ENCODE measurements at places on chromosomes 16 and 17.
A peak's percentile ranks its signal among the peaks of the same experiment; 100 is the strongest.

DNA sequence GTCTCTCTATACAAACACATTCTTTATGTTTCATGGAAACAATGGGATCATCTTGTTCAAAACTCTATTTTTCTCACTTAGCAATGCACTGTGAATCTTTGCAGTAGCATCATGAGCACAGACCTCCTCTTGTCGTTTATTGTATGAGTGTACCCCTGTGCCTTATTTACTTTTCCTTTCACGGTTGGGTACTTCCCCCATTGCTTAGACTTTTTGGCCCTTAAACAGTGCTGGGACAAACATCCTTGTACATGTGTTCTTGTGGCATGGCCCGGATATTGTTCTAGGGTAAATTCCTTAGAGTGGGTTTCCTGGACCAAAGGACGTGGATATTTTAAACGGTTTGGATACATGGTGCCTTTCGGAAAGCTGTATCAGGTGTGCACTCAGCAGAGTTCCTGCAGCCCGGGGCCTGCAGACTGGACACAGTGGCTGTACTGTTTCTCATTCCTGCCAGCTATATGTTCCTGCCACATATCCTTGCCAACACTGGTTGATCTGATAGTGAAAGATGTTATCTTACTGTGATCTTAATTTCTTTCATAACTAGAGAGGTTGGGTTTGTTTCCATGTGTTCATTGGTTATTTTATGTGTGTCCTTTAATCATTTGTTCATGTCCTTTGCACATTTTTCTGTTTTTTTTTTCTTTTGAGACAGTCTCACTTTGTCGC, 111.1 kb downstream of the OR1D5 start:
- DNase-seq = no peak

GRCh38 chr16:81693744-81694303, 85.3 kb upstream of the PLCG2 start:
- no peak for DNase-seq

DNA sequence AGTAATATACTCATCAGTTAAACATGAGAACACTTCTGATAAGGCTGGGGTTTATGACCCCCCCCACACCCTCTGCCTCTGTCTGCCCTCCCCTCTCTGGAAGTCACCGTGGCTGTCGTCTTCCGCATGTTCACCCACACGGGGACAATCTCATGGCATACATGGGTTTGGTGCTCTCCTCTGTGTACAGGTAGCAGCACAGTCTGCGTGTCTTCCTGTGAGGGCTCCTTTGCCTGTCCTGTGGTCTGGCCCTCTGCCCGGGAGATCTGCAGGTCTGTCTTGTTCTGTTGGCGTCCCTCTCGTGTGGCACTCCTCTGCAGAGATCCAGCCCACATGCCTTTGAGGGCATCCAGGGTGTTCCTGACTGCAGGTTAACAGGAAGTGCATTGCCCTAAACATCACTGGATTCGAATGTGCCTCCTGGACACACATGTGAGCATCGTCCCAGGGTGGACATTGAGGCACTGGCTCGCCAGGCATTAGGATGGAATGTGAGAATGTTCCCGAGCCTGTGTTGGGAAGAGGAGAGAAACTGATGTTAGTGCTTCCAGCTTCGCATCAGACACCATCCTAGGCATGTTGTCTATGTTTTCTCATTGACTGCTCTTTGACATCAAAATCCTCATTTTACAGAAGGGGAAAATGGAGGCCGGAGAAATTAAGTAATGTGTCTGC, 54.5 kb downstream of the NKD1 start:
- peak; percentile 34 for DNase-seq

DNA sequence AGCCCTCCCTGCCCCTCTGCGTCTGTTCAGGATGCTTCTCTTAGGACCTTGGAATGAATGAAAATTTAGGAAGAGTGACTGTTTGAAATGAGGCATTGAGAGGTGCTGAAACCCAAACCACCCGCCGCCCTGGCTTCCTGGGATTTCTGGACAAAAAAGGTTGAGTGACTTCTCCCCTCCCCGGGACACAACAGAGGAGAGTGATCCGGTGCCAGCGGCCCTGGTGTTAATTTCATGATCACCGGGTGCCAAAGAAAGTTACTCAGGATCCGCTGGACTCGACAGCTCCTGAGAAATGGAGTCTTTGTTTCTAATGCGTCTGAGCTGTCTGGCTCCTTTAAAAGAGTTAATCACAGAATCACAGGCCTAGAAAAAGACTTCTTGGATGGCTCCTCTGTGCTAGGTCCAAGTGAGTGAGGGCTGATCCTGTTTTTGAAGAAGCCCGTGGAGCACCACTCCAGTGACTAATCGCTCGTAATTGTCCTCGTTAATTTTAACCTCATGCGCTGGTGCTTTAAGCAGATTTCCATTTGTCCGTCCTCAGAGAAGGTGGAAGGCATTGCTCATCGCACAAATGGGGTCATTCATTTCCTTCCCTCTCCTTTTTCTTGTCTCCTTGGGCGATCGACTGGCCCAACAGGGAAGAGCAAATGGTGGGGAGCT, 144.4 kb upstream of the ZFHX3 start:
- no peak for DNase-seq

- no peak for DNase-seq
These were observed 24.1 kb downstream of the SEC14L5 start for GRCh38 chr16:4982056-4982867.

GRCh38 chr16:77331802-77332586, 102.8 kb downstream of the ADAMTS18 start:
- no peak for DNase-seq

DNA sequence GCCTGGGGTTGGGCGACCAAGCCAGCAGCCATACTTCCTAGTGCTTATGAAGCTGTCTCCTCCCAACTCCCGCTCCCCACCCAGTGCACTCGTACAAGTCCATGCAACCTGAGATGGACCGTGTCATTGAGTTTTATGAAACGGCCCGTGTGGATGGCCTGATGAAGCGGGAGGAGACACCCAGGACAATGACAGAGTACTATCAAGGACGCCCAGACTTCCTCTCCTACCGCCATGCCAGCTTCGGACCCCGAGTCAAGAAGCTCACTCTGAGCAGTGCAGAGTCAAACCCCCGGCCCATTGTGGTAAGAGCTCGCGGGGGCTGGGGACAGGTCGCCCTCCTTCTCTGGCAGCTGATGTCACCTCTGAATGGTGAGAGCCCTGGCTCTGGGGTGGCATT, 11.0 kb upstream of the KATNB1 start:
- no peak for DNase-seq

DNA sequence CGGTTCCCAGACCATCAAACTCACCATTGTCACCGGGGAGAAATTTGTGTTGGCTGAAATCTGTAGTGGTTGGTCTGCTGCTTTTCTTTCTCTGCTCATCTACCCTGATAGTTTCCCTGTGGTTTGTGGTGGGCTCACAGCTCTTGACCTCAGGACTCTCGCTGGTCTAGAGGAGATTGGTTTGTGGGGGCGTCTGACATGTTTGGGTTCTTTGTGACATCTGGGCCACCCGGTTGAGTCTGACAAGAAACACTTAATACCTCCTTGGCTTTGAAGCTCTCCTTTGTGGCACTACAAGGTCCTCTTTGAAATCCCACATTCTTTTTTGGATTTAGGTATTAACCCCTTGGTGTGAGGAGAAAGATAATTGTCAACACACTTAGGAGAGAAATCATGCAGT, 662.0 kb downstream of the WWOX start:
- DNase-seq = no peak

DNA sequence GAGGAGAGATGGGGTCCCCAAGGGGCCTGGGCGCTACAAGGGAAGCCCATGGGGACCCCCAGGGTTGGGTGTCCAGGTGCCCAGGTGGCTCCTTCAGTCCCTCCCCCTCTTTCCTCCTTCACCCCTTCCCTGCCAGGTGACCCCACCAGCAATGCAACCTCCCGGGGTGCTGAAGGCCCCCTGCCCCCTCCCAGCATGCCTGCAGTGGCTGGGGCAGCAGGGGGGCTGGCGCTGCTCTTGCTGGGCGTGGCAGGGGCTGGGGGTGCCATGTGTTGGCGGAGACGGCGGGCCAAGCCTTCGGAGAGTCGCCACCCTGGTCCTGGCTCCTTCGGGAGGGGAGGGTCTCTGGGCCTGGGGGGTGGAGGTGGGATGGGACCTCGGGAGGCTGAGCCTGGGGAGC, 4.0 kb downstream of the EFNB3 start:
- no peak for DNase-seq

GRCh38 chr16:88861359-88861758, 4.4 kb downstream of the TRAPPC2L start:
- no peak for DNase-seq

- no peak for DNase-seq
These were observed 40.9 kb downstream of the DHRS7C start for GRCh38 chr17:9750524-9750923.

DNA sequence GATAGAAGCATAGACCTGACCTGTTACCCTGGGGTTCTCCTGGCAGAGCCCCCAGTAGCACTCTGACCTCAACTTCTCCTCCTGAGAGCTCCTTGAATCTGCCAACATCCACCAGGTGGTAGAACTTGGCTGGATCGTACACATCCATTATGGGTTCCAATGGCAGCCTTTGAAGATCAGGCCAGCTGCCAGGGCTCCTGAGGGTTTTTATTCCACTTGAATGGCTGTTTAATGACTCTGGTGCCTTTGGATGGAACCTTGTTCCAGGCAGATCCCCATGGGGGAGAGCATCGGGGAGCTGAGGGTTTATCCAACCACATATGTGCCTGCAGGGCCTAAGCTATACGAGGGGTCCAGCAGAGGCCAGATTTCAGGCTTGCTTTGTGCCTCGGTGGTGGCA, 47.1 kb upstream of the CLEC19A start:
- DNase-seq = no peak

DNA sequence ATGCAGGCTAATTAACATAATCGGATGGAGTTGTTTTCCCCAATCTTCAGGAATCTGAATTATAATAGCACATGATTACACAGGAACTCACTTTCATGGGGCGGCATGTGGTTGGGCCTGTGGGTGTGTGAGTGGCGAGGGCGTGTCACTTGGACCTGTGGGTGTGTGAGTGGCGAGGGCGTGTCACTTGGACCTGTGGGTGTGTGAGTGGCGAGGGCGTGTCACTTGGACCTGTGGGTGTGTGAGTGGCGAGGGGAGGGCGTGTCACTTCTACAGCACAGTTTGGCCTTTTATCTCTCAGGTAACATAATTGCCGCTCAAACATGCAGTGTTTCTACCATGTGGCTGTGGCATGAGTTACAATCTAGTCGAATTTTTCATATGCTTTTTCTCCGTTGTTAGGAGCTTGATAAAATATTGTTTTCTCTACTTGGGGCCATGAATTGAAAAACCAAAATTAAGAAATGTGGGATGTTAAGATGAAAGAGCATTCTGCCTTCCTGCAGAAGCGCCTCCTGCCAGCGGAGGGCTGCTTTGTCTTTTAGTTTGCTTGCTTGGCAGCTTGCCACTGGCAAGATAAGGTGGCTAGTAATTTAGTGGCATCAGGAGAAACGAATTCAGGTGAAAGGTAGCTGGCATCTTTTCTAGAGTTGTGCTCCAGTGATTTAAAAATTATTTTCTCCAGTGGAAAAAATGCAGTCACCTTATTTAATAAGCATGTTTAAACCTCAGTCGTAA, 36.2 kb downstream of the USP10 start:
- DNase-seq = no peak

- DNase-seq = no peak
These were observed 8.6 kb downstream of the CCDC102A start for GRCh38 chr16:57527610-57528360.

DNA sequence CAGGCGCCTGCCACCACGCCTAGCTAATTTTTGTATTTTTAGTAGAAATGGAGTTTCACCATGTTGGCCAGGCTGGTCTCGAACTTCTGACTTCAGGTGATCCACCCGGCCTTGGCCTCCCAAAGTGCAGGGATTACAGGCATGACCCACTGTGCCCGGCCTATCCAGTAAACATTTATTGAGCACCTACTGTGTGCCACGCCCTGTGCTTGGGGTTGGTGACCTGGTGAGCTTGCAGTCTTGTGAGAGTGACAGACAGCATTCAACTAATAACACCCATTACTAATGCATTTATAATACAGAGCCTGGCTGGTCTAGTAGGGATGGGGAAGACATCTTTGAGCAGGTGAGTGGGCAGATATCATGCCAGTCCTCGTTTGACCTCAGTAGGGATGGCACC, 113.1 kb downstream of the SOCS1 start:
- no peak for DNase-seq
